ENCODE measurements at places on chromosomes 5 and 9.

GRCh38 chr5:103452666-103453065 lies 109.9 kb downstream of the NUDT12 start:
- DNase-seq = no peak

- no peak for DNase-seq
Observed at GRCh38 chr5:80713631-80714030, 58.8 kb upstream of the DHFR start.

GRCh38 chr5:57903458-57903857 lies 420.8 kb upstream of the ACTBL2 start:
- DNase-seq = peak; percentile 17

GRCh38 chr5:122252319-122252718 lies 59.7 kb upstream of the SNCAIP start:
- DNase-seq = no peak

DNA sequence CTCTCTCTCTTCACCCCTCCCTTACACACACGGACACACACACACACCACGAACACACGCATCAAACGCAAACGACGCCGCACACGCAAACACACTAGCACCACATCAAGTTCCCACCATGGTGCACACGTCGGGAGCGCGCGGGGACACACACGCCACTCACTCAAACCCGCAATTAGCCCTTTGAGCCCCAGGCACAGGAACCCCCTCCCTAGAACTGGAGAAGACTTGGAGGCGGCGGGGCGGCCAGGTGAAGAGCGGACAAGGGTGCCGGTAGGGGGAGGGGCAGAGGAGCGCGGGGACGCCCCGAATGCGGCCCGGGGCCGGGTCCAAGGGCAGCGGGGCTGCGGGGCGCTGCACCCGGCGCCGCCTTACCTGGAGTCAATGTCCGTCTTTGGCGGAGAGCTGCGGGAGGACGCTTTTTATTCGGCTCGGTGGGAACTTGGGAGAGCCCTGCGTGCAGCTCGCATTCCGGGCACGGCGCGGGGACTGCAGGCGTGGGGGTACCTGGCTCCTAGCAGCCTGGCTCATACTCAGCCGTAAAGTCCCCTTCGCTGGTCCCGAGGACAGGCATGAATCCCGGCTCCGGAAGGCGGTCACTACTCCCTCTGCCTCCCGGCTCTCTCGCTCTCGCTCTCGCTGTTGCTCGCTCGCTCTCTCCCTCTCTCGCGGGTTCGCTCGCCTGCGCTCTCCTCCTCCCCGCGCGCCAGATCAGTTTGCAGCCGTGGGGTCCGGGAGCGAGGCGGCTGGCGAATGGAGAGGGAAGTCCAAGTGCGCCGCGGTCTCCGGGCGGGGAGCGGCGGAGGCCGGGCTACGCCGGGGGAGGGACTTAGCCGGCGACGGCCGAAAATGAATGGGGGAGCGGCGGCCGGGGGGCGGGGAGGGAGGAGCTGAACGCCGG lies at the start of gene BRINP1:
Gene BRINP1 (minus strand): TSS at position 755 of the 901 bp plus-strand sequence. CDS start 56,080 bp downstream, outside the sequence.
- DNase-seq = peak; percentile 86

- DNase-seq = no peak
Observed at GRCh38 chr9:2568689-2569088, 52.9 kb upstream of the VLDLR start.

- peak; percentile 28 for DNase-seq
Observed at GRCh38 chr9:7336356-7337065, 463.1 kb downstream of the DMAC1 start.

DNA sequence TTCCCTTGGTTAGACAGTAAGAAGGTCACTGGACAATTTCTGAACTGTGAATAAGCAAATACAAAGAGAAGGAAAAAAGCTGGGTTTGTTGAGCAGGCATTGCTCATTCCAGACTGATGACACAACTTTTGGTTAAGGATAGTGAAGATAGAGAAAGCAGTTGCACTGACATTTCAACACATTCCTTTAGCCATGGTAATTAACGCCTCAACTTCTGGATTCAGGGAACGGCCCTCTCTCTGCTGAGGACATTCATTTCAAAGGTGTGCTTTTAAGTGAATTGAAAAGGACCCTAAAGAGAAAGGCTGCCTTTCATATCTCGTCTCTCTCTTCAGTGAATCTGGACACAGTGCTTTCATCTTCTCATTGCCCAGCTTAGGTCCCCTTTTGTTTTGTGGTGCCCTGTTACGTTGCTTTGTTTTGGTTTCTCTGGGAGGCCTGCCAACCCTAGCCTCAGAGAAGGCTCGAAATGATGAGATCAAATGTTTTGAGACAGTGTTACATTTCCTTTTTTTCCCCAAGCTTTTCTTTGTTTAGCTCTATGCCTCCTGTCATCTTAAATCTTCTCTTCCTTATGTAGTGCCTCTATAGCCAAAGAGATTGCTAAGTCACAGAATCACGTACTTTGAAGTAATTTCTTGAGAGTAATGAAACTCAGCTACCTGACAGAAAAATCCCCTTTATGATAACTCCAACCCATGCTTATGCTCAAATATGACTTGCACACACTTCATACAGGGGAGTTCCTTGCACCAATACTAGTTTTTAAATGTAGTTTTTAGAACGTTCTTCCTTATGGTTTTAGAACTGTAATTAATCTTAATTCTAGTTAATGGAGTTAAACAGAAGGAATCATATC lies 94.4 kb upstream of the IFNE start:
- DNase-seq = no peak

- DNase-seq = no peak
Observed at GRCh38 chr9:135344523-135344901, 135.1 kb upstream of the PPP1R26 start.

DNA sequence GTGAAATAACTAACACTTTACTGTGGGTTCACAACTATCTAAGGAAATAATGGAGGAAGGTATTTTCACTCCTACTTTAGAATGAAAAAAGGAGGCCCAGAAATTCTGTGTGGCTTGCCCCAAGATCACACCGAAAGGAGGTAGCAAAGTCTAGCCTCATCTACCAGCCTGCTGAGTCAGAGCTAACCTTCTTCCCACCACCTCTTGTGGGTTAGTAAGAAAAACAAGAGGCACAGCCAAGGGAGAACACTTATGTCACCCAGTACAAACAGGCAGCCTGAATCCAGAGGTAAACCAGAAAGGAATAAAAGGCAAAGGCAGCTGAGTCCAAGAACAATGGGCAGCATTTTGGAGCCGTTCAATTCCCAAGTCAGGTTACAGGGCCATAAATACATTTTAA lies 91.9 kb upstream of the RASEF start:
- no peak for DNase-seq

DNA sequence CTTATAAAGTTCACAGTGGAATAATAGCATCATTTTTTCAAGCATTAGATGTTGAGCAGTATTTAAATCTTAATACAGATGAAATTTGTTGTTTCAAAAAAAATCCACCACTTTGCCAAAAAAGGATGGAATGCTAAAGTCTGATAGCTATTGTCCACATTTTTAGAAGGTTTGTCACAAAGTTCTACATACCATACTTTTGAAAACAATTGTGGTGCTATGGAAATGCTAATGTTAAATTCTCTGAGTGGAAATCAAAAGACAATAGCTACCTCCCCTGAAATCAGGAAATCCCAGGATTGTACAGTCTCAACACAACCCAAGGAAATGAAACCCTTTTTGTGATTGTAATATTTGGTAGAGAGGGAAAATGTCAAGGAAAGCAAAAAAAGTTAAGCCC lies 19.3 kb upstream of the GRAMD2B start:
- no peak for DNase-seq

GRCh38 chr5:4661326-4661725 lies 478.8 kb upstream of the ADAMTS16 start:
- peak; percentile 47 for DNase-seq

DNA sequence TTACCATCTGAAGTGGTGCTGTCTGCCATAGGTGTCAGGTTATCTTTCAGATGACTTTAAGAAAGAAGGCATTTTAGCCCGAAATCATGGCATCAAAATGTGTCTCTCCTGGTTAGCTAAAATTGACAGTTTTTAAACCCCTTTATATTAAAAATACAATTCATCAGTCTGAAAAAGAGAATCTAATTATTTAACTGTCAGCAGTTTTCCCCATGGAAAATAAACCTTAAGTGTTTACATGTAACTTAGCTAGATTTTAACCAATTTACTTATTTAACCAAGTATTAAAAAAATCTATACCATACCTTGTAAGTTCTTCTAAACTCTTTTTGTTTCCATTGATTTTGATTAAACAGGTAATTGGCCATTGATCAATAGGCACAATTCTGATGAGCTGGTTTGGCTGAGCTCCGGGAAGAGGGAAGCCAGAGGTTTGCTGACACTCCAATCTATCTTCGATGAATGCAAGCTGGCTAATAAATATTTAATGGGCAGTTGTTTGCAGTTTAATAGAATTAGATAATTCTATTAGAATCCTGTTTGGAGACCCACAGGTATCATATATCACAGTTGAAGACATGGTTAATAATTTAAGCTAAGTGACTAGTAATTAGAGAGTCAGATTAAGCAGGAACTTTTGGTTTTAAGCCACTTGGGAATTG lies 114.0 kb downstream of the MAT2B start:
- DNase-seq = peak; percentile 44

- DNase-seq = no peak
Observed at GRCh38 chr5:153079396-153079795, 411.1 kb upstream of the GRIA1 start.

DNA sequence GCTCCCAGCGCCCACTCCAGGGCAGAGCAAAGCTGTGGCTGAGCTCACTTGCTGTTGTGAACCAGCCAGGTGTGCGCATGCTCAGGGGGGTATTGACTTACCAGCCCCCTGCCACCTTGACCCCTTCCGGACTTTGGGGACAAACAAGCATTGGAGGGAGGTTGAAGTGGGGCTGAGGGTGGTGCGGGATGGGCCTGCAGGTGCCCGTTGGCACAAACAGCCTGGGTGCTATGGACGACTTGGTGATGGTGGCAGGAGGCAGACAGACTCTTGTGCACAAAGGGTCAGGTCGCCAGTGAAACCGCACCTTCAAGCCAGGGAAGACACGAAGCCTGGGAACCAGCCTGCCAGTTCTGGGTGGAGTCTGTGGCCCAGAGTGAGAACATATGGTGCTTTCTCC lies 858.5 kb upstream of the PTPRD start:
- no peak for DNase-seq

- no peak for DNase-seq
Observed at GRCh38 chr9:13665418-13666066, 386.1 kb upstream of the MPDZ start.

- DNase-seq = no peak
Observed at GRCh38 chr5:44331471-44332050, 57.7 kb downstream of the FGF10 start.

DNA sequence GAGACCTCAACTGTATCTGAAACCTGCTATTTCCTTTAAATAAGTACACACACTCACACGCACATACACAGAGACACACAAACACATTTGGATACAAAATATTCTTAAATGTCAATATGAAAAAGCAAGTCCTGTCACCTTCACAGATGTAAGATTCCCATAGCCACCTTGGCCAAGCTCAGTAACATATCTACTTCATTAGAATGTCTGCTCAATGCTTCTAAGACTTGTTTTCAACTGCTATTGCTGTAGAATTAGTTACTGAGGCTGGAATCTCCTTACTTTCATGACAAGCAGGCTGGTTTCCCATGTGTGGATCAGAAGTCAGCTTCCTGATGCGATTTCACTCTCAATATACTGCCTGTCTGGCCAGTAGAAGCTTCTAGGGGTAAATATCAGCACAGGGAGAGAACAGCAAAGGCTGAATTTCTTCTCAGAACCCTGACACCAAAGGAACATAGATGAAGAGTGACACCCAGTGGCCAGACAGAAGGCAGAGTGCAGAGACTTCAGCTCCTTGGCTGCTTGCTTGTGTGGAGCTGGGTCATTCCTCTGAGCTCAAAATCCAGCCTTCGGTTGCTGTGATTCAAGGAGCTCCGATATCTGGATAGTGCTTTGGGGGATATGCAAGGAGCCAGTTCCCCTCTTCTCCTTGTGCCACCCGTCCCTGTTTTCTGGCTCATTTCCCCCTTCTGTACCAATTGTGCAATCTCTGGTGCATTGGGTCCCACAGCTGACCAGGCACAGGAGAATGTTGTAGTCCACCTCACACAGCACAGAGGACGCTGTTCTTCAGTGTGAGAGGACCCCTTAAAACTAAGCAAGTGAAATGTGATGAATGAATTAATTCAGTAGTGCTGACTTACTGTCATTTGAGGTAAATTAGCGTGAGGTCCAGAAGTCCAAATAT lies 26.6 kb upstream of the ABLIM3 start:
- peak; percentile 45 for DNase-seq

GRCh38 chr5:152171888-152172287 lies 233.2 kb downstream of the NMUR2 start:
- no peak for DNase-seq

DNA sequence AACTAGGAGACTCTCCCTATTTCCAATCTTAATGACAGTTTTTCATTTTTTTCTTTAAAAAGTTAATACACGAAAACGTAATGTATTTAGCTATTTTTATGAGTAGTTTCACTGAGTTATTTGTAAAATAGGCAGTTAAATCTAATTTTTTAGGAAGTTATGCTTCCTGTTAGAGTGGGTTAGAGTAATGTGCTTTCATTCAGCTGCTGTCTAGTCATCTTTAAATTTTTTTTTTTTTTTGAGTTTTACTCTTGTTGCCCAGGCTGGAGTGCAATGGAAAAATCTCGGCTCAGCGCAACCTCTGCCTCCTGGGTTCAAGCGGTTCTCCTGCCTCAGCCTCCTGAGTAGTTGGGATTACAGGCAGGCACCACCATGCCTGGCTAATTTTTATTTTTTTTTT lies 34.0 kb downstream of the CDC42SE2 start:
- no peak for DNase-seq

Data from NCI-H2171 treated with DMSO at 0.1 percent for 48 hours (cell line).